ENCODE measurements at places on chromosomes 3 and 15. TPM values are rescaled to one million over a fixed set of nuclear protein-coding genes. Genes with fewer than 3 reads are reported as not detected.

SPATA12 gene
- not detected for total RNA-seq

SLC25A20 gene
- total RNA-seq: 24.3 TPM

P2RY1 gene
- total RNA-seq: 0.51 TPM

STRC gene
- 1.4 TPM for total RNA-seq

FAM3D gene
- total RNA-seq: not detected

EIF2B5 gene
- 41.6 TPM for total RNA-seq

DNA sequence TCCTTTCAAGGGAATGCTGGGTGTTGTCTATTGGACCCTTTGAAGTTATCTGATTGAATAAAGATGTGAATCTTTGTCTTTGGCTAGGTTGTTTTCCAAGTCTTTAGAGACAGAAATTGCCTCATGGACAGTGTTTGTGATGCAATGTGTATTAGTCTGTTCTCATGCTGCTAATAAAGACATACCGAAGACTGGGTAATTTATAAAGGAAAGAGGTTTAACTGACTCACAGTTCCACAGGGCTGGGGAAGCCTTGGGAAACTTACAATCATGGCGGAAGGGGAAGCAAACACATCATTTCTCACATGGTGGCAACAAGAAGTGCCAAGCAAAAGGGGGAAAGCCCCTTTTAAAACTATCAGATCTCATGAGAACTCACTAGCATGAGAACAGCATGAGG lies 88.8 kb upstream of the PLXND1 start:
- DNase-seq: no peak

- peak; percentile 83 for DNase-seq
Measured at GRCh38 chr3:51982838-51983577, at the start of gene ACY1. Gene ACY1 (plus strand): TSS chr3:51983535. CDS start chr3:51984065, 530 bp downstream.

- DNase-seq: no peak
Measured at GRCh38 chr3:43773273-43774094, 82.7 kb downstream of the ABHD5 start.

- DNase-seq: no peak
Measured at GRCh38 chr3:10140996-10141546, 507 bp upstream of the VHL start.

DNA sequence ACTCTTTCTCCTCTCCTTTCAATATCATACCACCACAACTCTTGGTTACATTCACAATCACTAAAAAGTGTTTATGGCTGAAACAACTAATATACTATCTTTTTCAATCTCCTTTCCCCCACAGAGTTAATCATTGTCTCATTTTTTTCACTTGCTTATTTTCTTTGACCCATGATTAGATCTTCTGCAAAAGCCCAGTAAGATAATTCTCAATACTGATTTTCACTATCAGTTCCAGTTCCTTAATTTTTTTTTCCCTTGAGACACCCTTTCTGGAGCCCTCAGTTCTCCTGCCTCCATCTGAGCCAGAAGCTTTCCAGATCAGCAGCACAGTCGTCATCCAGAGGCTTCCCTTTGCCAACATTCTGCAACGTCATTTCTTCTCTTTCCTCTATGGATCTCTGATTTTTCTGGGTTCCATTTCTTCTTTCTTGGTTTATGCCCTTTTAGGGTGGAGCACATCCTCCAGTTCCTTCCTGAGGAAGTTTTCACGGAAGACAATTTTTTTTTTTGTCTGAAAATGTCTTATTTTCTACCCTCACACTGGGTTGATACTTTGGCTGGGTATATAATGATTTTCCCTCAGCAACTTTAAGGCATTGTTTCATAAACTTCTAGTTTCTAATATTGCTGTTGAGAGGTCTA lies 88.7 kb upstream of the C15orf39 start:
- no peak for DNase-seq

DNA sequence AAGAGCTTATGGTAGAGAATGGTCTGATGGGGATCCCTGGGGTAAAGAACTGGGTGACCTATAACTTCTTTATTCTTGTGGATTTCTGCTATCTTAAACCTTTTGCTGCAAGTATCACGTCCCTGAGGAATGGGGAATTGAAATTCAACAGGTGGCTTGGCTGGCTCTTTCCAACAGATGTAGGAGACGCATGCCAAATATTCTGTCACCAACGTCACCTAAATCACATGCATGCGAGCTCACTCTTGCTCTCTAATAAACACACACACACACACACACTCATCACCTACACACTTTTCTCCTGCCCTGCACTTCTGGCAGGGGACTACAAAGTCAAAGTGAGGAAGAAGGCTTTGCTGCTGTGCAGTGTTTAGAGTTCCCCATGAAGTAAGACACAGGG lies 145.8 kb upstream of the NECTIN3 start:
- DNase-seq: no peak

DNA sequence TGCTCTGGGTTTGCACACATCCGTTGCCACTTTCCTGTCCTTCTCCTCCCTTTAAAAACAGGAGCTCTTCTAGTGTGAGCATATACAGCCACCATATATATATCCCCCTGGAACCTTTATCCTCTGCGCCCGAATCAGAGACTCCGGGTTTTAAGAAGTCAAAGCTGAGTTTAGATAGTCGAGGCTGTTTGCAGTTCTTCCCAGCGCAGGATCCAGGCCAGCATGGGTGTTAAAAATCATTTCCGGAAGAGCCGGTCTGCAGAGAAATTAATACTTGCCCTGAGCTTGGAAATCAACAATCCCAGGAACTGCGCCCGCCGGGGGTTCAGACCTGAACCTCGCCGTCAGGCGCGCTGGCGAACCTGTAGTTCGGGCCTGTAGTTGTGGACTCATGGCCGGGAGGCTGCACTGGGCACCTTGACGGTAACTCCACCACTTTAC lies 2.3 kb downstream of the SHOX2 start:
- peak; percentile 25 for DNase-seq

- DNase-seq: no peak
Measured at GRCh38 chr3:183411216-183411922, 17.1 kb downstream of the MCF2L2 start.

GRCh38 chr15:34271493-34271892 lies 46.7 kb downstream of the EMC4 start:
- DNase-seq: no peak
